ENCODE measurements at places on chromosomes 3 and 15.

DNA sequence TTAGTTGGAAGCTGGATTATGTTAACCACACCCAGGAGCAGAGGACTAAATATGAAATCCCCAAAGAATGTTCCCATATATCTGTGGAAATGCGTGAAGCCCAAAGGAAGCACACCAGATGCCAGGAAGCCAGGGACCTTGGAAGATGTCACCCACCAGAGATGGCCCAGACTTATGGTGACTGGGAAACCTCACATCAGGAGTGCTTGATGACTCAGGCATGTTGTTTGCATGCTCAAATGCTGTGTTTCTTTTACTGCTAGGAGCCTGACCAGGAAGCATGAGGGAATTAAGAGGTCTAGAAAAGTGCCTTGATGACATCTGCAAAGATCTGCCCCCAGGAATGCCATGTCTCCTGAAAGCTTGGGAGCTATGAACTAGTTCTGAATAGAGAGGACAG, 109.0 kb upstream of the SLC2A2 start:
- no peak for DNase-seq

- no peak for DNase-seq
Observed at GRCh38 chr3:195255571-195256501, 15.1 kb downstream of the XXYLT1 start.

DNA sequence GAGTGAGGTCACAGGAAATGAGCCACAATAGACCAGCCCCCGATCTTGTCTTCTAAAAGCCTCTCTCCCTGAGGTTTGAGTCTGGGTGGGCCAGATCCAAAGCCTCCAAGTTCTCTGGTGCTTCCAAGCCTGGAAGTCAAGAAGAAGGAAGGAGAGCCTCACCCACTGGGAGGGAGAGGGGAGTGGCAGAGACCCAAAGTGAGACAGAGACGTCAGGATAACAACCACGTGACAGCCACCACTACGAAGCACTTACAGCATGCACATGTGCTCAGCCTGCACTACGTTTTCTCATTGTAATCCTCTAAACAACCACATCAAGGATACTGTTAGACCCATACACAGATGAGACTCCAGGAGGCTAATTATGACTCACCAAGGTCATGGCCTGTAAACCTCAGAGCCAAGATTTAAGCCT, 197.3 kb upstream of the LINGO1 start:
- no peak for DNase-seq

DNA sequence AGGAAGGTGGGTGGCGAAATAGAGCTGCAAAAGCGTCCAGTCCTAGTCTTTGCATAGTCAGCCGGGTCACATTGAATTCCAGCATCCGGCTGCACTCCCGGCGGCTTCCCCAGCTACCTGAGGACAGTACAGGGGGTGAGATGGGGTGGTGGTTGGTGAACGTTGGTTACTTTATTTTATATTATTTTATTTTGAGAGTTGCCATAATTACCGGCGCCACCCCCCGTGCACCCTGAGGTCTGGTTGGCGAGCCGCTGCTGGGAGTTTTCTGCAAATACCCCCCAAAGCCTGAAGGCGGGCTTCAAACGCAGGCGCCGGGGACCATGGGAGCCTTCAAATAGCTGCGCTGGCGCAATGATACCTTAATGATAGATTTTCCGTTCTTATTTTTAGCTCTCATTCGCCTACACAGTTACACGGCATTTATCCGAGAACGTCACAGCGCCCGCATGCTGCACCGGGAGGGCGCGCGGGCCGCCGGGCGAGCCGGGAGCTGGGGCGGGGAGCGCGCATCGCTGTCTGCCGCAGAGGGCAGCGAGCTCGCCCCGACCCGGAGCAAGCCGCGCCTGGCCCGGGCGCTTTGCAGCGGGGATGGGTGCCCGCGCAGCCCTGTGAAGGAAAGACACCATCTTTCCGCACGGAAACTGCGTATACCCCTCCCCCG, 756 bp upstream of the RASGRF1 start:
- DNase-seq, result no peak

DNA sequence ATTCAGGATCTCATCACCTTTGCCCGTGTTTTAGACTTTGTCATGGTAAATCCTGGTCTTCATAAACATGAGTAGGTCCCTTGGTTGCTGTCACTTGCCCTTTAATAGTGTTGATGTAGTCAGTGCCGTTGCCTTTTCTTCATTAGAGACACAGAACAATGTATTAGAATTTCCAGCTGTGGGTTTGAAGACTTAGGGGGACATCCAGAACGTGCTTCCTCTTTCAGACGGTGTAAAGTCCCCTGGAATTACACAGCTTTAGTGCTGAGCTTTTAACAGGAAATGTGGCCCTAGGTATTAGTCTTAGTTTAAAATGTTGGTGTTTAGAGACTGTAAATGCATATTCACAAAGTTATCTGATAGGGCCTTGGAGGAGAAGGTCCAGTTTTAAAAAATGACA, 8.8 kb upstream of the LRCH3 start:
- DNase-seq, result no peak

- DNase-seq, result no peak
Observed at GRCh38 chr3:79019137-79019923, 748.5 kb downstream of the ROBO1 start.

GRCh38 chr3:184486614-184487013, 75.0 kb upstream of the EPHB3 start:
- DNase-seq, result no peak

- DNase-seq, result no peak
Observed at GRCh38 chr3:187880441-187880840, 135.2 kb upstream of the BCL6 start.

DNA sequence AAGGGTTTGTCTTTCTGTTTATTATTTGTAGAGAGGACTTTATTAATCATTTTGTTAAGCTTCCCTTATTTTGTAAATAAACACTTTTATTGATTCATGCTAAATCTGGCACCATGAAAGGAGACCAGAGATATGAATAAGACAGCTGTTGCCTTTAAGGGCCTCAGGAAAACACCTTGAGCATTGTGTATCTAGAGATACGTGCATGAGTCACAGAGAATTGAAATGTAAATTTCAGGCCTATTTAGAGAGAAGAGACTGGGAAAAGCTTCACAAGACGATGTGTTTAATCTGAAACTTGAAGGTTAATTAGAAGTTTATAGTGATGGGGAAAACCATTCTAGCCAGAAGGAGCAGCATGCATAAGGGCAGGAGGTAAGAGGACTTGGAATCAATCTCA, 28.6 kb upstream of the UTS2B start:
- no peak for DNase-seq
